ENCODE measurements at places on chromosomes 2 and 18. TPM values are rescaled to one million over a fixed set of nuclear protein-coding genes. Genes with fewer than 3 reads are reported as not detected.

The SCN9A gene
- 2.6 TPM for total RNA-seq

The IGFBP5 gene
- total RNA-seq, result 206 TPM

The TDRD15 gene
- total RNA-seq, result not detected

The HRH4 gene
- not detected for total RNA-seq

The GAREM1 gene
- total RNA-seq, result 3.7 TPM

The MYO5B gene
- 0.12 TPM for total RNA-seq

Data from hair follicle dermal papilla cell (primary cell).